ENCODE measurements at places on chromosomes 2 and 18. TPM values are rescaled to one million over a fixed set of nuclear protein-coding genes. Genes with fewer than 3 reads are reported as not detected.

Gene PROKR1
- total RNA-seq, result not detected

Gene STPG4
- total RNA-seq, result 6.5 TPM

Gene CD28
- total RNA-seq, result not detected

Gene FSHR
- total RNA-seq, result not detected

Gene IL1B
- 1.4 TPM for total RNA-seq

Gene CRYBA2
- total RNA-seq, result not detected

Gene CMPK2
- total RNA-seq, result not detected

Gene IL1RL2
- total RNA-seq, result 1.2 TPM

Measured in PC-9 (cell line).